Neuronal stem cell (in vitro differentiated cells): ENCODE measurements at places on chromosomes 2 and 18.
A peak's percentile ranks its signal among the peaks of the same experiment; 100 is the strongest.

DNA sequence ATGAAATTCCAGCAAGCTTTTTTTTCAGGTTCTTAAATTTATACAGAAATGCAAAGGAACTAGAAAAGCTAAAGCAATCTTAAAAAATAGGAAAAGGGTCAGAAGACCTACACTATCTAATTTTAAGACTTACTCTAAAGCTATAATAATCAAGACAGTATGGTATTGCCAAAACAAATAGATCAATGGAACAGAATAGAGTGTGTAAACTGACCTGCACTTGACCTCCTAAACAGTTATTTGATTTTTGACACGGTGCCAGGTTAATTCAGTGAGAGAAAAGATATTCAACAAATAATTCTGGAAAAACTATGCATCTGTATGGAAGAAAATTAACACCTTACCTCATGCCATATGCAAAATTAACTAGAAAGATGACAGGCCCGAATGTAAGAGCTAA is 73.6 kb downstream of the OLA1 start:
- no peak for DNase-seq

- DNase-seq = peak; percentile 37
These were observed 7.6 kb upstream of the MSTN start for GRCh38 chr2:190069936-190070696.

GRCh38 chr18:50014606-50015005 is 180.3 kb downstream of the MYO5B start:
- no peak for DNase-seq

DNA sequence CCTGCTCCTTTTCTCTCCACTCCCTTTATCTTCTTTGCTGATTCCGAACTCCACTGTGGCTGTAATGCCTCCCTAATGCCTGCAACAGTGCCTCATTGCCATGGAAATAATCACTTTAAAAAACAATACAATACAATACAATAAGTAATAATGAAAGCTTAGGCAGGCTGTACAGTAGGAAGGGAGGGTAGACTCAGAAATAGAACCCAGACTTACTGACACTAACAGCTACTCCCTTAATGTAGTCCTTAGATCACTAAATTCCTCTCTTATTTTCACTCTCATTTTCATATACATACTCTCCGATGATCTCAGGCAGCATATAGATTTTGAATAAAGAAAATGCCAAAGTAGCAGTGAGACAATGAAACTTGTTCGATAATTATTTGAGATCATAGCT is 70.2 kb downstream of the DLGAP1 start:
- DNase-seq = no peak

- no peak for DNase-seq
These were observed 106.0 kb downstream of the ZNF236 start for GRCh38 chr18:76928179-76928868.

- DNase-seq = no peak
These were observed 334.4 kb upstream of the SALL3 start for GRCh38 chr18:78645216-78645615.

DNA sequence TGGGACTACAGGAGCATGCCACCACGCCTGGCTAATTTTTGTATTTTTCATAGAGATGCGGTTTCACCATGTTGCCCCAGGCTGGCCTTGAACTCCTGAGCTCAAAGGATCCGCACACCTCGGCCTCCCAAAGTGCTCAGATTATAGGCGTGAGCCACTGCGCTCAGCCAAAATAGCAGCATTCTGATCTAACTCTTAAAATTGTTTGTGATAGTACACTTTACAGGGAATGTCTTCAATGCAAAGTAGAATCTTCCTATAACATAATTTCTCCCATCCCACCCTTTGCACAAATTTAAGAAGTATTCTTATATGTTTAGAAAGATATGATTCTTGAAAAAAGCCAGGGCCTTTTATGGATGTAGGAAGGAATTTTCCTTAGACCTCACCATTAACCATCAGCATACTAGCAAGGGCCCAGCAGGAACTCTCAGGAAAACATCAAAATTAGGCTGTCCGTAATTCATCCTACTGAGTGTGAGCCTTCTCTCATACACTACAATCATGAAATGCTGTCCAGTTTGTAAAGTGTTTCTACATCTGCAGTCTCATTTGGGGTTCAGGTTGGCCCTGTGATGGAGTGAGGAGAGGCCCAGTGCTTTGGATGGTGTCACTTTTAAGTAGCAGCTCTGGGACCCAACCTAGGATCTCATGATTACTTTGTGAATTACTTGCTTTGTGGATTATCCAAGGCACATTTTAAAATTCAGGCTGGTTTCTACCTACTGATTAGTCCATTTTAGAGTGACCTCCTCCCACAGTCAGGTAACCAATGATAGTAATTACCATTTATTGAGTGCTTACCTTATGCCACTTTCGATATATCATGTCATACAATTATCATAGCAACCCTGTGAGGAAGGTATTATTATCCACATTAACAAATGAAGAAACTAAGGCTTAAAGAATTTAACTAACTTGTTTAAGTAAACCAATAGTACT is 37.5 kb upstream of the DLX1 start:
- no peak for DNase-seq

DNA sequence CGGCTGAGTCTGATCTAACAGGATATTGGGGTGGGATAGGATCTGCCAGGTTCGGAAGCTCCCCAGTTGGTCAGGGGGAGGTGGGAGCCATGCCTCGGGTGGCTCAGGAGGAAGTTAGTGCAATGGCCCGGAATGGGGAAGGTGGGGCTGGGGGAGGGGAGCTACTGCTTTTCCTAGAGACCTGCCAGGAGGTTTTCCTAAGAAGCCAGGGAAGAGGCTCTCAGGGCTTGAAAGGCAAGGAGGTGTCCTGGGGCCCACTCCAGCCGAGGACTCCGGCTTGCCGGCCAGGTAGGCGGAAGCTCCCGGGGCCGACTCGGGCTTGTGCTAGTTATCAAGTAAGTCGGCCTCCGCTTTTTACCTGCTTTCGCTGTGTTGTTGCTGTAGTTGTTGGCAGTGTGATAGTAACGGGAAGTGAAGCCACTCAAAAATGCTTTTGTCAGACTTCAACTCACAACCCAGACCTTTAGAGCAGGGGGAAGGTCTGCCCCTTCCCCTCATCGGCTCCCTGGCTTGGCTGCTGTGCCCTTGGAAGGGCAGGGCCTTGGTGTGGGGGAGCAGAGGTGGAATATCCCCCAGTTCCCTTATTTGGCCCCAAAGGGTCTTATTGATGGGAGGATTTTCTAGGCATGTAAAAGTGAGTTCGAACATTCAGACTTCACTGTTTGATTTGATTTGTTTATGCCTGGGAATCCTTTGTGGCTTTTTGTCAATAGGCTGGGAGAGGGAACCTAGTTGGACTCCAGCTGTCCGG is 5.4 kb downstream of the GDF7 start:
- no peak for DNase-seq

DNA sequence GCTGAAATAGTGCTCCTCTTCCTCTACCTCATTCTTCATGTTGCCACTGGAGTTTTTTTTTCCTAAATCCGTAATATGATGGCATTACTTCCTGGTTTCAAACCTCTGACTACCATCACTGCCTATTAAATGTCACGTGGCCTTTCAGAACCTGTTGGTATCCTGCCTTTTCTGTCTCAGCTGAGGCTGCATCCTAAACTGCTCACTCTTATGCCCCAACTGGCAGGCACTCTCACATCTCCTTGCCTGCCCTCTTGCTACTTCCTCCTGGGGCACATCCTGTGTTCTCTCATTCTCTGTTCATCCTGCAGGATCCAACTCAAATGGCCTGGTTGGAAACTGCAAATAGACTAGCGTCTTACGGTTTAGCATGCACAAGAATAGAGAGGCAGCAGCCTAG is 468.1 kb upstream of the FANCL start:
- no peak for DNase-seq

DNA sequence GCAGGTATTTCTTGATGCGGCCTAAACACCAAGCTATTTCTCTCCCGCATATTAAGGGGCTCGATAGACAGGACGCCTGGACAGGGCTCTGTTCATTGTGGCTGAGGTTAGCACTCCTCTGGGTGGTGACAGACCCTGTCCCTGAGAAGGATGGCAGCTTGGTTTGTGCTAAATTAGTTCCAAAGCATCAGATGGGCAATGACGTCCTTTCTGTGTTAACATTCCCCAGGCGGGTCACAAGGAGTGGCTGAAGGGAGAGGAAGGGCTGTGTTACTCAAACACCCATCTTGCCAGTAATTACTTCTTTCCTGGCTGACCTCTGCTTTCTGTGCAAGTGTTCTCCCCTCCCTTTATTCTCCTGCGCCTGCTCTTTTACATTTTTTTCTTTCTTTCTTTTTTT is 75.0 kb downstream of the TMEM247 start:
- no peak for DNase-seq

DNA sequence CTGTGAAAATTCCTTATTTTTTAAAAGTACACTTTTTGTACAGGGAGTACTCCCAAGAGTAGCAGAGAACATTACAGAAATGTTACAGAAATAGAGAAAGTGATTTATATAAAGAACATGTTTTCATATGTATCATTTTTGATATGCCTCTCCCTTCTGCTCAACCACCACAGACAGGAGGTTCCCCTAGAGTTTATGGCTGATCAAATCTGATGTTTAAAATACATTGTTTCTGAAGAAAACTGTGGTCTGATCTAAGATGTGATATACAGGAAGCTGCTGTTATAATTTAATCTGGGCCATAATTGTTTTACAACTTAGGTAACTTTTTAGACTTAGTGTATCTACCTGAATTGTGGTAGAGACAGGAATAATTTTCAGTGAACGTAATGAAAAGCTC is 37.0 kb downstream of the STAT4 start:
- DNase-seq = no peak

- peak; percentile 46 for DNase-seq
These were observed at the start of gene DCTN1 for GRCh38 chr2:74379851-74380789. Gene DCTN1, minus strand, starts transcription at chr2:74380311. Its CDS starts 274 bp downstream, at chr2:74380037.

DNA sequence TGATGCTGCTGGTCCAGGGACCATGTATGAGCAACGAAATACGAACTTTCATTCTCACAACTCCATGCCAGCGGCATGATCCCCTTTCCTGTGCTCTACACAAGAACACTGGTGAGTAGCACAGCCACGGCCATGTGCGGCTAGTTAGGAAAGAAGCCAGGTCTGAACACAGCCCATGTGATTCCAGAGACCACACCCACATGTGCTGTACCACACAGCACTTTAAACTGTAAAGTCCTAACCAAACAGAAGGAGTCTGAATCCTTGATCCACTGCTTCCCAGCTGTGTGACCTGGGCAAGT is 33.0 kb upstream of the ACAA2 start:
- DNase-seq = no peak

DNA sequence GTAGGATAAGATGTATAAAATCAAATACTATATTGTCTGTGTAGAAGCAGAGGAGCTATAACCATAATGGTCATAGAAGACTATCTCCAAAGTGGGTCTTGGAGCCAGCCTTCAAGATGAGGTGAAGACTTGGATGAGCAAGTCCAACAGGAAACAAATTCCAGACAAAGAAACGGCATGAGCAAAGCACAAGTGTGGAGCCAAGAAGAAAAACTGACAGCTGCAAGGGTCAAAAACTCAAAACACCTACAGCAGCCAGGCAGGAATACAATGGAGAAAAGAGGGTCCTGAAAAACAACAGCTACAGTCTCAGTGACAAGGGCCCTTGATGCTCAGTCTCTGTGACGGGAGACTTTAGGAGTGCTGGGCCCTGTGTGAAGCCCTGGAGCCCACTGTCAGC is 102.4 kb downstream of the STK39 start:
- no peak for DNase-seq

GRCh38 chr2:27572439-27572838 is 10.4 kb upstream of the ZNF512 start:
- DNase-seq = no peak

GRCh38 chr2:158493458-158493857 is 36.7 kb downstream of the PKP4 start:
- no peak for DNase-seq

DNA sequence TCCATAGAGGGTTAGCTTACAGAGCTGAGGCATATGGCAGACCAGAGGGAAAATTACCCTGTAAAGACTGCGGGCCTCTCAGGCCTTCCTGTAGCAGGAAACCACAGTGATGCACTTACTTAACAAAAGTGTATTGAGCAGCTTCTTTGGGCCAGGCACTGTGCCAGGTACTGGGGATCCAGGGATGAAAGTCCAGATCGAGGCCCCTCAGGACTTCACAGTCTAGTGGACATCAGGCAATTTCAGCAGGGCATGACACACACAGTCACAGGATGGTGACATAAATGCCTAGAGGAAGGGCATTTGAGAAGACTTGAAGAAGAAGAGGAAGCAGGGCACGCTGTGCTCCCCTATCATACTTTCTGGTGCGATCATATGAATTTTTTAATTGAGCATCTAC is 71.7 kb downstream of the MARCO start:
- no peak for DNase-seq

GRCh38 chr2:106168657-106169056 is 25.4 kb downstream of the UXS1 start:
- no peak for DNase-seq

DNA sequence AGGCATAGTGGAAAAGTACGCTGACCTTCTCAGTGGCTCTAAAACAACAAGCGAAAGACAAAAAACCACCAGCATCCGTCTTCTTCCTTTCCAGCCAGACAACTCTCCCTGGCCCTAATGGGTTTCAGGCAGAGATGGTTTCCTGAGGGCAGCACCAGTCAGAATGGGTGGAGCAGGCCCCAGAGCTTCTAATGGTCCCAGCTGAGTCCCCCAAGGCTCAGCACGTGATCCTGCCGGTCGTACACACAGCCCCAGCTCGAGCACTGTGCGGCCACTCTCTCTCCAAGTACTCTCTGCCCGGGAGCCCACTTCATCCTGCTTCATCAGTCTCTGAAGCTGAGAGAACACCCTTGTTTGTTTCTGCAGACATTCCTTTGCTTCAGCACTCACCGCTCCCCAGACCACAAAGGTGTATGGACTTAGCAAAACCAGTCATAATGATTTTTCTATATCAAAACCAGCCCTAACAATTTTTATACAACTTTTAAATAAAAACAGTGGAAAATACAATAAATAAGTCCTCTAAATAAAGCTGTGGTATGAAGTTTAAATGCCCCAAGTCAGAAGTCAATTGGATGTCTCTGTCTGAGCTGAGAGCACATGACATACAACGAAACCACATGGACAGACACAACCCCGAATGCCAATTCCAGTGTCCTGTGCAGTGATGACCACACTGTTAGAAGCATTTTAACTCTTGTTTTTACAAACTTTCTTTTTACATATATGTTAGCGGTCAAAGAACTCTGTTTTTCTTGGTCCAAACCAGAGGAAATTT is 63.9 kb downstream of the PARD6G start:
- DNase-seq = no peak

GRCh38 chr18:48476550-48476917 is 62.3 kb upstream of the CTIF start:
- DNase-seq = no peak

- no peak for DNase-seq
These were observed 170.3 kb downstream of the HDAC4 start for GRCh38 chr2:239230318-239231052.

GRCh38 chr2:5074733-5075132 is 617.5 kb upstream of the SOX11 start:
- no peak for DNase-seq

- DNase-seq = no peak
These were observed 1225.3 kb upstream of the CHAC2 start for GRCh38 chr2:52542297-52542696.

GRCh38 chr18:67805261-67805660 is 288.7 kb upstream of the DSEL start:
- no peak for DNase-seq

- DNase-seq = no peak
These were observed at the start of gene RNPEPL1 for GRCh38 chr2:240567872-240568677. Gene RNPEPL1, plus strand, starts transcription at chr2:240568484. Its CDS starts 103 bp downstream, at chr2:240568587.

- no peak for DNase-seq
These were observed 459.3 kb downstream of the GALR1 start for GRCh38 chr18:77708826-77709506.
